GM04503 (cell line): ENCODE measurements at places on chromosomes 13 and 19.

DNA sequence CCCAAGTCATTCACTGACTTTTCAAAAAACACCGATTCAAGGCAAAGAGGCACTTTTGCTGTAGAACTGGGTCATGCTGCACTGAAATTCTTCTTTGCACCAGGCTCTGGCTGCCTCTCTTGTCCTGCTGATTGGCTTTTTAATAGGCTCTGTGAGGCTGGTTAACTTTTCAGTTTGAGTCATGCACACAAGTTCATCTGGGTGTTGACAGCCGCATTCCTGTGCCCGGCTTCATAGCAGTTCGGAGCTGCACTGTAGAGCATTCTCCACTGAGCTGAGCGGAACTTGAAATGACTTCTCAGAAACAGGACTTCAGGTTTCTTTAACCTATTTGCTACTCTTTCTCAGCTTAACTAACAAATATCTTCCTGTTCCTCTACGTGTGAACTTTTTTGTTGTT, 978.3 kb downstream of the UQCRFS1 start:
- DNase-seq, result peak; percentile 16

DNA sequence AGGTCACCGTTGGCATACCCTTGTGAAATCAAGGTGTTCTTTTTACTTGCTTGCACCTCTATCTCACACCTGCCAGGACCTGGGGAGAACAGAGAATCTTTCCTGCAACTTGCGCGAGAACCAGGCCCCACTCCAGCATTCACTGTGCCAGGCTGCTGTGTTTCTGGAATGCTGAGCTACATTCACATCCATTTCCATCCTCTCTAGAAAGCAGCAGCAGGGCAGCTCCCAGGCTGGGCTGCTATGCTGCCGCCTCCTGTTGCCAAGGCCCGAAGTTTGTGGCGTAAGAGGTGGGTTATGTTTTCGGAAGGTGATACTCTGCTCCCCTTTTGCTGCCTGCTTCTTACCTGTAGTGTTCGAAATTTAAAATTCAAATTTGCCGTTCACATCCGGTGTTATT, 464.1 kb downstream of the KLF5 start:
- no peak for DNase-seq

GRCh38 chr19:13298565-13299481, 148.6 kb downstream of the IER2 start:
- no peak for DNase-seq

- DNase-seq, result no peak
Observed at GRCh38 chr13:109858319-109858718, 71.9 kb upstream of the IRS2 start.

DNA sequence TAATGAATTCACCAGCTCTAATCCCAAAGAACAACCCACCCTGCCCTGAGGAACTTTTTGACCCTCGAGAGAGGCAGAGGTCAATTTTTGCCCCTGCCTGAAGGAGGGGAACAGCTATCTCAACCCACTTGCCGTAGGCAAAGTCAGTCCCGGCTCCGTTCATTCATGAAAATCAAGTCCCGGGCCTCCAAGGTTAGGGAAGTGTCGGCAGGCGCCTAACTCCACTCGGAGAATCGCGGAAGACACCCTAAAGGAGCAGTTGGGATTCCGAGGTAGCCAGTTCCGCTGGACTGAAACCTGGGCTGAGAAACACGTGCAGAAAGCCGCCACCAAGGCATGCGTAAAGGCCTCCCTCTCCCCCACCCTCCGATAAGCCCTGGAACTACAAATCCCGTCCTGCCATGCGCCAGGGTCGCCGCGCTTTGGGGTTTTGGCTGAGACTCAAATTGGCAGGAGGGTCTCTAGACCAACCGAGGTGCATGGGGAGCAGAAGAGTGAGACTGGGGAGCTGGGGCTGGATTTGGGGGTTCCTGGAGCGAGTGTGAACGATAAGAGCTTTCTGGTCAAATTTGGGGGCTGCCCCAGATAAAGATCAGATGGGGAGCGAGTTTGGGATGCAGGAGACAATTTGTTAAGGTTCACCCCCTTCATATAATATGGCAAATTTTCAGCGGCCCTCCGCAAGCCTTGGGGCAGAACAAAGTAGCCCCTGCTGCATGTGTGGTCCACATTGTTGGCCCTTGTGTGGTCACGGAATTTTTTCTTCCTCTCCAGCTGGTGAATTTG, at the start of gene TNPO2:
TSS of gene TNPO2 (minus strand) at position 292 of the 786 bp plus-strand sequence. CDS start 2,955 bp downstream, outside the sequence.
- no peak for DNase-seq

DNA sequence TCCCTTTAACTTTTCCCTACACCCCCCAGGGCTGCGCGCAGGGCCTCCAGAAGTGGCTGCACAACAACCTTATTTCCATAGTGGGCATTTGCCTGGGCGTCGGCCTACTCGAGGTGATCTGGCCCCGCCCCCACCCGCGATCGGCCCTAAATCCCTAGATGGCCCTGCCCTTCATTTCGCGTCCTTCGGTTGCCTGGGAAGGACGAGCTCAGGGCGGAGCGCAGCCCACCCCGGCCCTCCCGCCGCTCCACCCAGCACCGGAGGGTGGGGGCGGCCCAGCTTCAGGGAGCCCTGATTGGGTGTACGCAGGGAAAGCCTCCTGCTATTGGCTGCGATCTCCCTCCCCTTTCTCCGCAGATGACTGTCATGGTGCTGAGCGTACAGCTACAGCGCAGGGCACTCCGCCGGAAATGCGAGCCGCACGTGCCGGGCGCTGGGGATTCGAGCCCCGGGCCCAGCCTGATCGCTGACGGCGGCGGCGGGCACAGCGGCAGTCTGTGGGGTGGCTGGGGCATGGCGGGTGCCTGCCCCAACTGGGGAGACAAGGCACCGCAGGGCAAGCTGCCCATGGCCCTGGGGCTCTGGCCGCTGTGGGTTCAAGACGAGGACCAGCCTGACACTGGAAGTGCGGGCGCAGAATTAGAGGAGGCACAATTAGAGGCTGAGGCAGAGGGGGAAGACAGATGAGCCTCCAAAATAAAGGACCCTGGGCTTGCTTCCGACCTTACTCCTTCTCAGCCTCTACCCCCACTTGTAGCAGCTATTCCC, 4.3 kb downstream of the CD37 start:
- DNase-seq, result no peak

DNA sequence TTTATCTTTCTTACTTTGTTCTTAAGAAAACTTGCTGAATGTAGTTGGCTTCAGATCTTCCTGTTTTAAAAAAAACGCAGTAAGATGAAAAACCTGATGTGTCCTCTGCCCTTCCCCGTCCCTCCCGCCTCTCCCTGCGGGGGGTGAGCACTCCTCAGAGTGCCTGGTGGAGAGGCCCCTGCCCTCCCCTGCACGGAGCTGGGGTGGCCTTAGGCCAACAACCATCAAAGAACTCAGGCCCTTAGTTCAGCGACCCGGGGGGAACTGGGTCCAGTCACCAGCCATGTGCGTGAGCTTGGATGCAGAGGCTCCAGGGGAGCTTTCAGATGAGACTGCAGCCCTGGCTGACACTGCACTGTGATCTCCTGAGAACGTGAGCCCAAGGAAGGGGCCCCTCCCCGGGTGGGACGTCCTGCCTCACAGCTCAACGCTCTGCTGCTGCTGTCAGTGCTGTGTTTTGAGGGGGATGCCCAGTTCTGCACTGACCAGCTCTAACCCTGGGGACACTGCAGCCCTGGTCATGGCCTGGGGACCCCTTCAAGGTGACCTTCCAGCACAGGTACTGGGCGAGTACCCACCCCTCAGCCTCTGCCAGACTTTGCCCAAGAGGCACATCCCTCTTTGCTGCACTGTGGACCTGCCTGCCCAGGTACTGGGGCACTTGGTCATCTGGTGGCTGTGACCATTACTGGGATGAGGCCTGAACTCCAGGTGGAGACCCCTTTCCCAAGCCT, 42.7 kb downstream of the ANKRD10 start:
- no peak for DNase-seq

DNA sequence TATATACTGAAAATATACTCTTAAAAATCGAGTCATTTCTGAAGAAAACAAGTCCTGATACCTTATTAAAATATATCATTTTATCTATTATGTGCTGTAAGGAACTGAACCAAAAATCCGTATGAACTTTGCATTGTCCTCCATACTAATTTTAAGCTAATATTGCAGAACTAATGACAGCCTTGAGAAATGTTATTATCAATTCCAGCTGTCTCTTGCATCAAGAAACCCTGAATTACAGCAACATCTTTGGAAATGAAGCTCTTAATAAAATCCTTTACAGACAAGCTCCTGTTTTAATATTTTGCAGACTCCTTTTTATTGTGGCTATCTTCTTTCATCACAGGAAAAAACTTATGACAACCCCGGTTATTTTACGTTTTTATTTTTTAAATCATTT, 1335.3 kb downstream of the EFNB2 start:
- no peak for DNase-seq

DNA sequence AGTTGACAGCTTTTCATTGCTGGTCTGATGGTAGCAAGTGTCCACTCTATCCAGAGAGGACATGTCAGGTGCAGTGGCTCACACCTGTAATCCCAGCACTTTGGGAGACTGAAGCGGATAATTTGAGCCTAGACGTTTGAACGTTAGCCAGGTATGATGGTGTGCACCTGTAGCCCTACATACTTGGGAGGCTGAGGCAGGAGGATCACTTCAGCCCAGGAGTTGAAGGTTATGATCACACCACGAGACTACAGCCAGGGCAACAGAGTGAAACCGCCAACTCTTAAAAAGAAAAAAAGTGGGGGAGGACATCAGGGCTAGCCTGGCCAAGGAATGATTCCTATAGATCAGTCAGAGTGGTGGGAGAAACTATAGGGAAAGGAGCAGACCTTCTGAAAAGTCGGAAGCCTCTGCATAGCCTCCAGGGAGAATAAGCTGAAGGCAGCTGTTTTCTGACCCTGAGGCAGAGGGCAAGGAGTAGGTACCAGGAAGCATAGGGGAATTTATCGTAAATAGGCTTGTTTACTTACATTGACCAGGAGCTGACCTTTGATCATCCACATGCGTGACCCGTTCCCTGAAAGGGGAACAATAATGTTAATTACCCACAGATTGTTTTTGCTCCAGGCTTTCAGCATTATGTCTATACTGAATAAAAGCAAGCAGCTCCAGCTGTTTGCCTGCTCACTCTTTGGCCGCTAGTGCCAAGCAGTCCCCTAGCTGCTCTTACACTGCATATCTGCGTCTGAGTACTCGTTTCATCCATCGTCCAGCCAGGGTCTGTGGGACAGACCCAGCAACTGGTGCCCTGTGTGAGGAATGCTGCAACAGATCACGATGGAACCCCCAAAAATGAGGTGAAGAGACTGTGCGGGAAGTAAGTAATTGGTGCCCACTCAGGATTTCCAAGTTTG, 161.6 kb downstream of the RNF17 start:
- DNase-seq, result no peak

- no peak for DNase-seq
Observed at GRCh38 chr13:80658705-80659104, 317.8 kb upstream of the SPRY2 start.

DNA sequence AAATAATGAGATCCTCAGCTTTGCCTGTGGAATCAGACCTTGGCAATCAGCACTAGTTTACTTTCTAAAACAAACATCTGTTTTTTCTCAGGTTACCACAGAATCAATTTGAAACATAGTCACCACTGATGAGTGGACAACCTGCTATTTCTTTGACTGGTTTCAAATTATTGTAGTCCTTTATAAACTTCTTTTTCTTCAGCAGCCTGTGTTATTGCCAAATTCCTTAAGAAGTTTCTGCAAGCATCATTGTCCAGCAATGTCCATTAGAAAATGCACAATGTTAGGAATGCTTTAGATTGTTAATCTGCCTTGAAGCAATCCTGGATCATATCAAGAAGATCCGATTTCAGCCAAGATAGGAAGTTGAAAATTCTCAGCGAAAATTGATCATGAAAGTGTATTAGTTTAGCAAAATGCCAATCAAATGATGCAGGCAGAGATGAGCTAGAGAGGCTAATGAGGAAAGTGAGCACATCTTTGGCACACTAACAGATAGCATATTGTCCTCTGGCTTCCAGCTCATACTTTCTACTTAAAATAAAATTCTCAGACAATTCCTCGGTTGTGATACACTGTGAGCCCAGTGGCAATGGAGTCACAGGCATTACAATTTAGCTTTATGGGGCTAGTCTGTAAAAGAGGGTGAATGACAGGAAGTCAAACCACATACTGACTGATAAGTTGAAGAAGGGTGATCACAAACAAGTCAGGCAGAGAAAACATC, 270.6 kb downstream of the SLITRK6 start:
- peak; percentile 74 for DNase-seq

DNA sequence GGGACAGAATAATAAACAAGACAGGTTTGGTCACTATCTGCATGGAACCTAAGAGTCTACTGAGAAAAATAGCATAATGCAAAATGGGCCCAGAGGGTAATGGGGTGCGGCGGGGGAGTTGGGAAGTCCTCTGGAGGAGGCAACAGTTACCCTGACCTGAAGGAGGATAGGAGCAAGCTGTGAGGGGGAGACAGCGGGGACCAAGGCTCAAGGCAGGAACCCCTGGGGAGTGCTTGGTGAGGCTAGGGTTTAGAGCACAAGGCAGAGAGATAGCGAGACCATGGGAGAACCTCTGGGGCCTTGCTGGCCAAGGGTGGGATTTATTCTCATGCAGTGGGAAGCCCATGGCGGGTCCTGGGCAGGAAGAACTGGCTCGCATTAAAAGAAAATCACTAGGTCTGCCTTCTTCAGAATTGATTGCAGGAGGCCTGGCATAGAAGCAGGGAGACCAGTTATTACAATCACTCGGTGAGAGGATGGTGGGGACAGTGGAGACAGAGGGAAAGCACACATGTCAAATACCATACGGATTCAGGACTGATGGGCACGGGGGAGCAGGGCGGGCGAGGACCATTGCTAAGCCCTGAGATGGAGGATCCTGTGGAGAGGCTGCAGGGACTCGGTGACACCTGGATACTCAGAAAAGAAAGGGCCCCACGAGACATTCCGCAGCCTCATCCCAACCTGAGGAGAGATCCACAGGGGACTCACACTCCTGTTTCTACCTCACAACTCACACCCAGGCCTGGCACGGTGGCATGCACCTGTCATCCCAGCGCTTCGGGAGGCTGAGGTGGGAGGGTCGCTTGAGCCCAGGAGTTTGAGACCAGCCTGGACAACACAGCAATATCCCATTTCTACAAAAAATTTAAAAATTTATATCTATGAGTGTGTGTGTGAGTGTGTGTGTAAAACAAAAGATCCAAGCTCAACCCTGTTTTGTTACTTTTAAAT, 110.4 kb downstream of the URI1 start:
- no peak for DNase-seq

GRCh38 chr13:114023716-114024602, 50.1 kb upstream of the C13orf46 start:
- no peak for DNase-seq

GRCh38 chr19:1131718-1132551, 28.1 kb downstream of the GPX4 start:
- peak; percentile 55 for DNase-seq

DNA sequence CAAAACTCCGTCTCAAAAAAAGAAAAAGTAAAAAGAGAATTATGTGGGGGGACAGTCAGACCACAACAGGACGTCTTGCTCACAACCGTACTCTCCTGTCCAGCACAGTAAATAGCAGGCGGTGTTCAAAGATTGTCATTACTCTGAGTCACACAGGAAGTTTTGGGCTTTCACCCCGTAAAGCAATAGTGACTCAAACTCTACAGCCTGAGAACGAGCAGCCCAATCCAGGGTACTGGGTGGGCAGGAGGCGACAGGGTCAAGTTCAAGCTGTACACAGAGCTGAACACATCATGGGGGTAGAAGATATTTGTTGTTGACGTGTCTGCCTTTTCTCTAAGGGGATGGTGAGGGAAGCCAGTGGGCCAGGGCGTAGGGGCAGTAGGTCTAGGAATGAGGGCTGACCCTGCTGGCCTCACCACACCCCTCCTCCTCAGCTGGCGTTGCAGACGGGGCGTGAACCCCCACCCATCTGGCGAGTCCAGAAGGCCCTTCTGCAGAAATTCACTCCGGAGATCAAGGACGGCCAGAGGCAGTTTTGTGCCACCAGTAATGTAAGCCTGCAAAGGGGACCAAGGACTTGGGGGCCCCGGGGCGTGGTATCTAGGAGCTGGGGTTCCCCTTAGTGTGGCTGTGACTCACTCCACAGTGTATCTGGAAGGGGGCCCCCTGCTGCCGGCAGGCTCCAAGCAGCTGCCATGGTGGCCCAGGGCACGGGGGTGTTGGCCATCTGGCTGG, 23.3 kb downstream of the PRR12 start:
- no peak for DNase-seq
